Endodermal cell (in vitro differentiated cells): ENCODE measurements at places on chromosomes 12 and 14.

DNA sequence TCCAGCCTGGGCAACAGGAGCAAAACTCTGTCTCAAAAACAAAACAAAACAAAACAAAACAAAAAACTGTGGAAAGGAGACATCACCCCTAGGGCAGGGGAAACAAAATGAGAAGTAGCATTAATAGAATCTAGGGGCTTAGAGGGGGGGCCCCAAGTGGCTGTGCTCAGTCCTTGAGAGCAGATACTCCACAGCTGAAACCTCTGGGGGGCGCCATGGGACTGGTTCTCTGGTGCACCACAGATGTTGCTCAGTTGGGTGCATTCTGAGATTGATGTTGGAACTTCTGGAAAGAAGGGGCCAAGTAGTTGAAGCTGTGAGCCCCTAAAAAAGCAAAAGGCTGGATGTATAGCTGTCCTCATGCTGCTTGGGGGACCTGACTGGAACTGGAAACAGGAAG lies 11.8 kb upstream of the SYNE2 start:
- DNase-seq, result peak; percentile 65

- DNase-seq, result peak; percentile 74
Measured at GRCh38 chr12:115949675-115950074, 327.8 kb downstream of the MED13L start.

- DNase-seq, result no peak
Measured at GRCh38 chr12:53516758-53517455, 9.6 kb upstream of the NPFF start.

GRCh38 chr14:37230551-37231194 lies 32.9 kb downstream of the MIPOL1 start:
- no peak for DNase-seq

DNA sequence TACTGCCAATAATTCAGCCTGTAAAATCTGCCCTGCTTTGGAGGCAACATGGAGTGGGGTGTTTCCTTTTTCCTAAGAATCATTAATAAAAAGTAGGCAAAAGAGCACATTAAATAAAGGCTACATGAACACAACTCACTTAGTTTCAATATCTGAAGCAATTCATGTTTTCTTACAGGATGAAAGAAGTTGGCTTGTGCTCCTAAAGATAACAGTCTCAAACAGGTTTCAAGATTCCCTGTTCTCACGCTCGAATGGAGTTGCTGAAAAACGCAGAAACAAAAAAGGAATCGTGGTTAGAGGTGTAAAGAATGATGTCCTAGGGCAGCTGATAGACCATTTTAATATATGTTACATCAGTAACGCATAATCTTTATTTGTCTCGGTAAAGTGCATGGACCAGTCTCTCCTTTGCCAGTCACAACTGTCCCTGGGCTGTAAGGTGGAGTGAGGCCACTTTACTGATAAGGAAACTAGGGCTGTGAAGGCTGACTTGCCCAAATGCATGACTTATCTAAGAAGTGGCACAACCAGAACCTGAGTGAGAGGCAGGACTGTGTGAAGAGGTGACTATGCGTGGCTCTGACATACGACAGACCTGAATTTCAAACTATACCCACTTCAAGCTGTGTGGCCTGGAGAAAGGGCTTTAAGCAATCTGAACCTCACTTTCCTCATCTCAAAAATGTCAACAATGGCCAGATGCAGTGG lies 12.6 kb downstream of the GIT2 start:
- DNase-seq, result no peak

DNA sequence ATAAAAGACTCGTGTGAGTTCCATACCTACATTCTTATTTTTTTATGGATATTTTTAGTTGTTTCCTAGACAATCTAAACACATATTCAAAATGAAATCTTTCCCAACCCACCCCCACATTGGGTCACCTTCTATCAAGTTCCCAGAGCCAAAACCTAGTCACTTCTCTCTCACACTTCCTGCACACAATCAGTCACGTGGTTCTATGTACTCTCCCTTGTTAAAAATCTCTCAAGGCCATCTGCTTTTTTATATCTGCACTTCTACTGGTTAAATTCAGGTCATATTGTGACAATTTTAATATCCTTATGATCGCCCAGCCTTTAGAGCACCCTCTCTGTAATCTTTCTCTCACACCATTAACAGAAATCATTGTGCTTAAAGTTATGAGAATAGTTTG lies 175.0 kb upstream of the SYT10 start:
- no peak for DNase-seq

DNA sequence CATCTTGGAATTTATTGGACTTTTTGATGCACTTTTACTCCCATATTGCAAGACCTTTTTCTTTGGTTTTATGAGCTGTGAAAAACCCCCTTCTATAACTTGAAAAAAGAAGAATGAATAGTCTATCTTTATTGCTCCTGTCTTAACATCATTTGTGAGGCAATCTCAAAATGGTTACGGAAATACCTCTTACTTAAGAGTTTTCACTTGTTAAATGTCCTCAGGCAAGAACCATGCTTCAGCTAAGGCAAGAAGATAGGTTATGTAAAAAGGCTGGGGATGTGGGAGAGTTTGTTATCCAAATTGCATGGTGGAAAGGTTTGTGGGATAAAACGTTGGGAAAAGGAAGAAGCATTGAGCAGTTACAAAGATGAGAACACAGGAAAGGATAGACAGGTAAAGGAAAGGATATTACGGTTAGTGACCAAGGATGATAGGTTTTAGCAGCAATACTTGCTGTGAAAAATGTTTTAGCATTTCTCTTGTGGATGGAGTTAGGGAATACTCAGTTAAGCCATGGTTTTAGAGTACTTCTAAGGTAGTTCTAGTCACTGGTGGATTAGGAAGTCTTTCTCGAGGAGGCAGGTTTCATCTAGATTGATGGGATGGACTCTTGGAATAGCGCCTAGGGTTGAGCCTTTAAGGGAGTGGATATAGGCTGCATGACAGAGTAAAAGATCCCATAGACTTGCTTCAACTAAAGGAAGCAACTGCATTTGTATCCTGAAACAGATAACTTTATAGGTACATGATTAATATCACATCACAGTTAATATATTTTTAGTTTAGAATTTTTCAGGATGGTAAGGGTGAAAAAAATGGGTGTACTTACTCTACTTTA lies 30.3 kb downstream of the MDM2 start:
- DNase-seq, result no peak

- no peak for DNase-seq
Measured at GRCh38 chr14:27409944-27410343, 812.1 kb upstream of the NOVA1 start.

DNA sequence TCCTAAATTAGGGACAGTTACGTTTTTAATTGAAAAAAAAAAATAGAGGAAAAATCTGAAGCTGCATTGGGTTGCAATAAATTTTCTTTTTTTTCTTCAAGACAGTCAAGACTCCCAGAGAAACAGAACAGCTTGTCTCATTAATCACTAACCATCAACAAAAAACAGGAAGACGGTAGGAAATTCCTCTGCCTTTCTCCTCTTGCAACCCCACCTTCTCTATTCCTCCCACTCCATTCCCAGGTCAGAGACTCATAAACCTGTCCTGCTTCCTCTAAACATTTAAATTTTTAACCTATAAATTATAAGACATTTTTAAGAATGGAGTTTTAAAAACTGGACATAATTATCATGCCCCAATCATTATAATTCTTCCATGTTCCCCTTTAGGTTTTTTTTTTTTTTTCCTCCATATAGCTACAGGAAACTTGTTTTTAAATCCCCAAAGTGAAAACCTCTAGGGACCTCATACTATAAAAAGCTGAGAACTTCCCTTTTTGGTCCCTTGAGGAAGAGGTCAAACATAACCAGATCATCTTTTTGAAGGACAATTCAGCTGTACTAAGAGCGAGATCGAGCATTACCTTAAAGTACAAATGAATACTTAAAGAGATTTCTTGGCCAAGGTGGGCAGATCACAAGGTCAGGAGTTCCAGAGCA lies 36.0 kb downstream of the CPM start:
- no peak for DNase-seq

DNA sequence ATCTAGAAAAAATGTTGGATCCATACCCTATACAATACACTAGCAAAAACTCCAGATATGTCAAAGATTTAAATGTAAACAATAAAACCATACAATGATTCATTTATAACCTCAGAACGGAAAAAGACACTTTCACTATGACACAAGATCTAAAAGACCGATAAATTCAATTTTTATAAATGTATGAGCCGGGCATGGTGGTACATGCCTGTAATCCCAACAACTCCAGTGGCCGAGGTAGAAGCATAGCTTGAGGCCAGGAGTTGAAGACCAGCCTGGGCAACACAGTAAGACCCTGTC lies 2.5 kb upstream of the SOS2 start:
- no peak for DNase-seq

DNA sequence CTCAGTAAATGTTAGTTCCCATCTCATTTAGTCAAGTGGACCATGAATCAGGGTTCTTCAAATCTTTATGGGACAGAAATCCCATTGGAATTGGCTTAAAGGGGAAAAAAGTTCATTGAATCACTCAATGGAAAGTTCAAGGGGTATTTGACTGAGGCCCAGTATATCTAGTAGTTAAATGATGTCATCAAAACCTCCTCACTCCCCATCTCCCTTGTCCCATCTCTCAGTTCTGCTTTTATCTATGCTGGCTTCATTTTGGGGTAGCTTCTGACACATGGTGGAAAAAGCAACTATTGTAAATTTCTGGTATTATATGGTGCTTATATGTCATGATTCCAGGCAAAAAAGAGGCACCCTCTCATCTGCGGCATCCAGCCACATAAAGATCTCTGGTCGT lies 51.9 kb downstream of the DAAM1 start:
- no peak for DNase-seq

DNA sequence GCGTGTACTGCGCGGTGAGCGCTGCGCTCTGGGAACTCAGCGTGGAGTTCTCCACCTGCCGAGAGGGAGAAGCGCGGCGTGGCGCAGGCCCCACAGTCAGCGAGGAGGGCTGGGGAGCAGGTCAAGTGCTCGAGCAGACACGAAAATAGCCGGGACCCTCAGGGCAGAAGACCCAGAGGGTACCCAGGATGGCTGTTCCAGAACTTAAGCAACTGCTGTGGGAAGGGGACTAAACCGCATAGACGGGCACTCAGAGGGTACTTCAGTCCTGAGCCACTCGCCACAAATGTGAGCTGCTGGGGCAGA lies 59.4 kb upstream of the GPR68 start:
- no peak for DNase-seq

GRCh38 chr12:2466211-2466610 lies 328.6 kb upstream of the FKBP4 start:
- no peak for DNase-seq

DNA sequence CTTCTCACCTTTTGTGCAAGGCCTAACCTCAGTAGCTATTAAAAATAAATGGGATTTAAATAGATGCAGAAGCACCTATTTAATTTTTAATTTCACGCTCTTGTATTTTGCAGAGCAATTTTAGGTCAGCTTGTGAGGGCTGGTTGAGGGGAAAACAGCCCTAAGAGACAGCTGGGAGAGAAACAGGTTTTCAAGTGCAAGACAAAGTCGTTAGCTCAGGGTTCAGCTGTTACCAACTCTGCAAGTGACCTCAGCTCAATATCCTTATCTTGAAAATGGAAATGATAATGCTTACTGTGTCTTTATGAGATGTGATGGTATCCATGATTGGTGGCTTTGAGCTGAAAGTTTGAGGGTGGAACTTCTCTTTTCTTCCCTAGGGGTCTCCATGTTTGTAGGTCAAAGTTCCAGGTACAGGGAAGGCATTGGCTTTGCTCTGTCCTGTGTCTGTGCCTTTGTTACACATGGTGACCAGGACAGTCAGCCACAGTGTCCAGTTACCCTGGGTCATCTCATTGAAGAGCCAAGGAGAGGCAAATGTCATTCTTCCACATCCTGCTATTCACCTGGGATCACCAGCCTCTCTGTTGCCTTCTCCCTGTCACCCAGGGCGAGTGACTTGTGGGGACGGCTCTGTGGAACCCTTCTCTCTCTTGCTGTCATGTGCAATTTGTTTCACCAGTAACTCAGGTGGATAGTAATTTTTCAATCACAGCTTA lies 100.3 kb downstream of the SAMD4A start:
- no peak for DNase-seq

- peak; percentile 60 for DNase-seq
Measured at GRCh38 chr12:116697716-116698115, 40.2 kb downstream of the SPRING1 start.

DNA sequence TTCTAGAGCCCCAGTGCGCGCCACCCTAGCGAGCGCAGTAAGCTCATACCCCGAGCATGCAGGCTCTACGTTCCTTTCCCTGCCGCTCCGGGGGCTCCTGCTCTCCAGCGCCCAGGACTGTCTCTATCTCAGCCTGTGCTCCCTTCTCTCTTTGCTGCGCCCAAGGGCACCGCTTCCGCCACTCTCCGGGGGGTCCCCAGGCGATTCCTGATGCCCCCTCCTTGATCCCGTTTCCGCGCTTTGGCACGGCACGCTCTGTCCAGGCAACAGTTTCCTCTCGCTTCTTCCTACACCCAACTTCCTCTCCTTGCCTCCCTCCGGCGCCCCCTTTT lies 791 bp downstream of the TMEM233 start:
- peak; percentile 81 for DNase-seq

- peak; percentile 72 for DNase-seq
Measured at GRCh38 chr12:113853491-113853890, 112.6 kb downstream of the RBM19 start.

DNA sequence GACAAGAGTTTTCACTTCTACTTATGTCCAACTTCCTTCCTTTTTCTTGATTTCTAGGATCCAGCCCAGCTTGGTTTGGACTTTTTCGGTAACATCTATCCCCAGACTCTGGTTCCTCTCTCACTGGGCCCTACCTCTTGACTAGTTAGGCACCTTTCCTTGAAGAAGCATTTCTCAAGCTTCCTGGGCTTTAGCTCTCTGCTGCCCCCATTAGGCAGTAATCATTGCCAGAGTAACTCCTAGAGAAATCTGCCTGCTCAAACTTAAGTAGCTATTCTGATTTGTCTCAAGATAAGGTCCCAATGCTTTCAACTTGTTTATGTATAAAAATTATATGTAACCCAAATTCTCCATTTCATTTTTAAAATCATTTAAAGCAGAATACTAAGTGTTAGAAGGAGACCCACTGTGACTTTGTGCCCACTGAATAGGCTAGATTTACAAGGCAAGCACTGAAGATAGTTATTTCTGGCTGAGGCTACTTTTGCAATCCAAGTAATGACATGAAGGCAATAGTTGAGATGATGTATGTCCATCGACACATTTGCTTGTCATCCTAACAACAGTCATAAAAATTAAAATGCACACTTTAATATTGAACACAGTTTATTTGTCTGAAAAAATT lies 275.0 kb upstream of the G2E3 start:
- DNase-seq, result peak; percentile 89

- DNase-seq, result no peak
Measured at GRCh38 chr12:92551853-92552397, 150.9 kb upstream of the PLEKHG7 start.

DNA sequence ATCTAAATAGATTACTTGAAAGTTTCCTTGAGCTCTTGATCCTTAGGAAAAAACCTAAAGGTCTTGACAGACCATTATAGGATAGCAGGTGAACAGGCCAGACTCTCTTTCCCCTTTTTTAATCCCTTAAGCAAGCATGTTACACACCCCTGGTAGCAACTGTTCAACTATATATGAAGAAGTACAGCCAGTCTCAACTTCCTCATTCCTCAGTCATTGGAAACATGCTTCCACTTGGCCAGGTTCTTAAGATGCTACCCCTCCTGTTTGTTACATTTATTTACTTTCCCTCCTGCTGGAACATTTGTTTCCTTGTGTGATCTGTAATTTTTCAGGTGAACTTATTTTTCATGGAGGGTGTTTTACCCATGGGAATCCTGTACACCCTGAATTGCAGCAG lies 124.1 kb downstream of the ARMH4 start:
- DNase-seq, result no peak
